ENCODE measurements at places on chromosomes 16 and 17.
A peak's percentile ranks its signal among the peaks of the same experiment; 100 is the strongest.

DNA sequence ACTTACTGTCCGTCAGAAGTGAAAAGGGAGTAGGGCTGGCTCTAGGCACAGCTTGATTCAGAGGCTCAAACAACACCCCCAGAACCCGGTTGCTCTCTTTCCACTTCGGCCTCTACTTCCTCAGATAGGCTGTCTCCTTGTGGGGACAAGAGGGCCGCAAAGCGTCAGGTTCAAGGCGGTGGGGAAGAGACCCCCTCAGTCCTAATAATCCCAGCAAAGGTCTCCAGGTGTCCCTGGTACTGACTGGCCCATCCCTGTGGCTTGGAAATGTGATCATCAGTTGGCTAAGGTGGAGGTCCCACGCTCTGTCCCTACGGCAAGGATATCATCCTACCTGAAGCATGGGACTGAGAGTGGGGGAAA is 26.0 kb downstream of the NGFR start:
- no peak for DNase-seq

DNA sequence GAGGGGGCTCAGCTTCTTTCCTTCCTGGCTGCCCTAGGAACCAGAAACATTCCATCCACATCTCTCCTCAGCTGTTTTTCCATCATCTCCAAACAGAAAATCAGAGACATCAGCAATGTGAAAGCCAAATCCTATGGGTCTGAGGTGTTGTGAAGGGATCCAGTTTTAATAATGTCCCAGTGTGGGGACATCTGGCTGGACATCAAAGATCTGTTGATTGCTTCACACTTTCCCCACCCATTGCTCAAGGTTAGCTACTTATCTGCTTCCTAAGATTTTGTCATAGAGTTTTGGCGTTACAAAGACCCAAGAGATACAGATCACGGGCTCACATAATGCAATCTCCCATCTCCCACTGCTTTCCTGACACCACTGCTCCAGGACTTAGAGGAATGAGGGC is 47.8 kb upstream of the AXIN2 start:
- DNase-seq = no peak

- DNase-seq = no peak
Measured at GRCh38 chr17:1843947-1844346, 14.1 kb downstream of the RPA1 start.

DNA sequence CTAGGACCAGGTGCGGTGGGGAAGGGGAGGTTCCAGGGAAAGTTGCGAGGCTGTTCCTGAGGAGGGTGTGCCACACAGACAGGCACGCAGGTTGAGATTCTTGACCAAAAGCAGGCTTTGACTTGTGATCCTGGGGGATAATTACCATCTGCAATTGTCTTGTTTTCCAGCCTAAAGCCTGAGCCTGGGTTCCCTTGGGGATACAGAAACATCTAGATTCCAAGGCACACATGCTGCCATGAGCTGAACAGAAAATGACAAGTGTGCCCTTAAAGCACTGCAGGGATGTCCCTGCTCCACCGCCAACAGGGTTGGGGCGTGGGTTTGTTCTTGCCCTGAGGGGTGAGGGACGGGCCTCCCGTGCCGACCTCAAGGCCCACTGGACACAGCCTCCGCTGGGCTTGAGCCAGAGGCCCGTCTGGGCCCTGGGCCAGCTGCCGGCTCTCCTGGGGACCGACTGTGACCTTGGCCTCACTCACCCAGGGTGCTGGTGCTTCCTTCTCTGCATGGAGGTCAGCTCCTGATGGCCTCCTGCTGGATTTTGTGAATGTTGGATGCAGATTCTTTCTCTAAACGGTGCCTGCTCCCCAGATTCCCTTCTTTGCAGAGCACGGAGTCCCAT is 14.0 kb downstream of the CA5A start:
- DNase-seq = no peak

DNA sequence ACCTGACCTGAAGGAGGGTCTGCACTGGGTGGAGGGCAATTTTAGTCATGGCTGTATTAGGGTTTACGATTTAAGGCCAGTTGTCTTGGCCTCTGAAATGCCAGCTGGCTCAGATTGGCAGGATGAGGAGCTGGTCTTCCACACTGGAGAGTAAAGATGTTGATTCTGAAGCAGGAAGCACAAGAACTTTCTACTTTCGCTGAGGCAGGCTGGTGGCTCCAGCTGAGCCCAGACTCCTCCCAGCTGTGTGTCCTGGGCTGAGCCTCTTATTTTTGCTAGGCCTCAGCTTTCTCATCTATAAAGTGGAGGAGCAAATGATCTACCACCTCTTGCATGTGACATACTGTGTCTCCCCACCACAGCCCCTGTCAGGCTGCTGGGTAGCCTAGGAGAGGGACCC is 74.4 kb downstream of the MRM1 start:
- no peak for DNase-seq

- DNase-seq = peak; percentile 78
Measured at GRCh38 chr17:77451245-77451893, 310.6 kb downstream of the SEC14L1 start.

DNA sequence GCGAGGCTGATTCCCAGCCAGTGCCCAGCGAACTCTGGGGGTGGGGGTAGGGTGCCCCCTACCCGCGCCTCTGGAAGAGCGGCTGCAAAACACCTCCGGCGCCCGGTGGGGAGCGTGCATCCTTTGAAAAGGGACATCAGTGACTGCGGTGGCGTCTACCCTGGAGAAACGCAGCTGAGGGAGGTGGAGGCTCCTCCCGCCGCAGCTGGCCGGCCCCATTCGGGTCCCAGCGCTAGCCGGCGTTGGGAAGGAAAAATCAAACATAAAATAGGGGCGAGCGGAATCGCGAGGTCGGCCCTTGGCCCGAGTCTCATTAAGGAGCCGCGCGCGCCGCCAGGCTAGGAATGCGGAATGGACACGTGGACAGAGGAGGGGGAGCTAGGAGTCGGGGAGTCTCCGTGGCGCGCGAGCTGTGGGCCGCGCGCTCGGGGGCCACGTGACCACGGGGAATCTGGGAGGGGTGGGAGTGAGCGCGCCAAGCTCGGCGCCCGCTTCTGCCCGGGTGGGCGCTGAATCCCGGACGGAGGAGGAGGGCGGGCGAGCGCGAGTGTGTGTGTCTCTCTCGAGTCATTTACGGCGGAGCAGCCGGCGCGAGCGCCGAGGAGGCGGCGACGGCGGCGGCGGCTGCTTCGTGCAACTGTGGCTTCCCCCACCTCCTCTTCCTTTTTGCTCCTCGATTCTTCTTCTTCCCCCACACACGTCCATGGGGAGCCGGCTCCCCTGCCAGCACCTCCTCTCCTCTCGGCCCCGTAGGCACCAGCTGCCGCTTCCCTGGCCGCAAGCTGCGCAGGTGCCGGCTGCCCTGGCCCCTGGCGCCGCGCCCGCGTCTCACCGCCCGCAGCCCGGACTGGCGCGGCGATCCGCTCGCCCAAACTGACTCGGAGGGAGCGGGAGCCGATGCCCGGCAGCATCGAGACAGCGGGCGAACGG is at the start of gene TMEM132E:
Gene TMEM132E, plus strand, starts transcription at position 566 of the 930 bp plus-strand sequence. CDS start 1,495 bp downstream, outside the sequence.
- DNase-seq = no peak

- no peak for DNase-seq
Measured at GRCh38 chr17:19830061-19830460, 37.7 kb downstream of the ULK2 start.

DNA sequence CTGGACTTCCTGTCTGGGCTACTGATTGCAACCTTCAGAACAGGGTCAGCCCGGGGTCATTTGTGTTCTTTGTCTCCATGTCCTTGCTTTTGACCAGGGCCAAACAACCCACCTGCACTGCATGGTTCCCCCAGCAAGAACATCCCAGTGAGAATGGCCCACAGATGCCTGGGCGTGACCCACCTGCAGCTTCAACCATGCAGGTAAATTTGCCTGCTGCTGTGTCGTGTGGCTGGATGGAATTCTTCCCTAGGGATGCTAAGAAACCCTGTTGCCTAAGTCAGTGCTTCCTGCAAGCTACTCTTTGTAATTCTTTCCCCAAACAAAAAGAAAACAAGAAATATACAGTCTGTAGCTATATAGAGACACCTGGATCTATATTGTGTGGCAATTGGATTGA is 12.5 kb downstream of the CDH13 start:
- no peak for DNase-seq

All from tibial artery (tissue), 4 donors.